ENCODE measurements at places on chromosomes 2 and 18. TPM values are rescaled to one million over a fixed set of nuclear protein-coding genes. Genes with fewer than 3 reads are reported as not detected.

The CRYGA gene
- total RNA-seq, result not detected

The FRZB gene
- total RNA-seq, result not detected

The ALMS1 gene
- 26.1 TPM for total RNA-seq

The AQP12B gene
- not detected for total RNA-seq

The KLF11 gene
- 15.4 TPM for total RNA-seq

The KCTD1 gene
- total RNA-seq, result 32.9 TPM

The ZNF521 gene
- total RNA-seq, result 14.5 TPM

The PIAS2 gene
- 8.7 TPM for total RNA-seq

The IL1R2 gene
- total RNA-seq, result not detected

The ALPI gene
- not detected for total RNA-seq

The HOXD1 gene
- 9.8 TPM for total RNA-seq

The ZNF516 gene
- total RNA-seq, result 56.1 TPM

Measured in kidney epithelial cell (primary cell).